ENCODE measurements at places on chromosomes 3 and 15.

GRCh38 chr15:79380755-79381497 lies 51.2 kb upstream of the MINAR1 start:
- DNase-seq = peak; percentile 74

- DNase-seq = no peak
These were observed 66.7 kb upstream of the GCSAM start for GRCh38 chr3:112199622-112200316.

GRCh38 chr3:28467414-28467813 lies 118.8 kb upstream of the AZI2 start:
- no peak for DNase-seq

DNA sequence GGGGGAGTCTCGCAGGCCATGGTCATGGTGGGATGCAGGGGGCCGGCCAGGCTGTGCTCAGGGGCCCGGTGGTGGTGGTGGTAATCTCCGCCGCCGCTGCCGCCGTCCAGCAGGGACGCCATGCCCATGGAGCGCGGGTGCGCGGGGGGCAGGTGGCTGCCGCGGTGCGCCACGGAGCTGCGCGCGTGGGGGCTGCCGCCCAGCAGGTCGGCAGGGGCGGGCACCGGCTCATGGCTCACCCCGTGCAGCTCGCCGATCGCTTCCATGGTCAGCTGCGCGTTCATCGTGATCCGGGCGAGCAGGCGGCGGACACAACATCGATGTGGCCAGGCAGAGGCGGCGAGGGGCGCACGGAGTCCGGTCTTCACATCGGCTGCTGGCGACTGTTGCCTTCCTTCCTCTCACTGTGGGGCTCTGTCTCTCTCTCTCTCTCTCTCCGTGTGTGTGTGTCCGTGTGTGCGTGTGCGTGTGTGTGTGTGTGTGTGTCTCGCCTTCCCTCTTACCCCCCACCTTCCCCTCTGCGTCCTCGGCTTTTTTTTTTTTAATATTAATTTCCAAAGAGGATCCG lies 451 bp downstream of the ONECUT1 start:
- DNase-seq = no peak

GRCh38 chr3:164113371-164114332 lies 964.6 kb downstream of the SI start:
- DNase-seq = no peak

DNA sequence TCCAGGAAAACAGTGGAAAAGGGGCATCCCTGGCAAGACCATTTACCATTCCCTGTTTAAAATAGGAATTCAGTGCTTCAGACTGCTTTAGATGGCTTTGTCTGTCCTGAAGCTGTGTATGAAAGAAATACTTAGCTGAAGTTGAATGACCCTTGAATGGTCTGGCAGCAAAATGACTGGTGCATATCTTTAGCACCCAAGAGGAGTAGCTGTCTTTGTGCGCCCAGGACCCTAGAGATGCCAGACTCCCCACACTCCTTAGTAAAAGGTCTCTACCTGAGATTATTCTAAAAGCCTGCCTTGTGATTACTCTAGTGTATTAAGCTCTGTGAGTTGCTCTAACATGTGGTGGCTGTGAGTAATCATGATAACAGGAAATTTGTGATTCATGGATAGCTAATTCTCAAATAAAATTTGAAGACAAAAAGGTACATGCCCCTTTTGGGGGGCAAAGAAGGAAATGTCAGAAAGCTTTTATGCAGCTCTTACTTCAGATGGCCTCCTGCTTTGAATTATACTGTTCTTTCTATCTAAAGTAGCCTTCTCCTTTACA lies 3.2 kb downstream of the MAPKBP1 start:
- no peak for DNase-seq

GRCh38 chr3:147652651-147653366 lies 243.6 kb downstream of the ZIC1 start:
- no peak for DNase-seq

GRCh38 chr3:48306860-48307530 lies 26.5 kb downstream of the SPINK8 start:
- no peak for DNase-seq

DNA sequence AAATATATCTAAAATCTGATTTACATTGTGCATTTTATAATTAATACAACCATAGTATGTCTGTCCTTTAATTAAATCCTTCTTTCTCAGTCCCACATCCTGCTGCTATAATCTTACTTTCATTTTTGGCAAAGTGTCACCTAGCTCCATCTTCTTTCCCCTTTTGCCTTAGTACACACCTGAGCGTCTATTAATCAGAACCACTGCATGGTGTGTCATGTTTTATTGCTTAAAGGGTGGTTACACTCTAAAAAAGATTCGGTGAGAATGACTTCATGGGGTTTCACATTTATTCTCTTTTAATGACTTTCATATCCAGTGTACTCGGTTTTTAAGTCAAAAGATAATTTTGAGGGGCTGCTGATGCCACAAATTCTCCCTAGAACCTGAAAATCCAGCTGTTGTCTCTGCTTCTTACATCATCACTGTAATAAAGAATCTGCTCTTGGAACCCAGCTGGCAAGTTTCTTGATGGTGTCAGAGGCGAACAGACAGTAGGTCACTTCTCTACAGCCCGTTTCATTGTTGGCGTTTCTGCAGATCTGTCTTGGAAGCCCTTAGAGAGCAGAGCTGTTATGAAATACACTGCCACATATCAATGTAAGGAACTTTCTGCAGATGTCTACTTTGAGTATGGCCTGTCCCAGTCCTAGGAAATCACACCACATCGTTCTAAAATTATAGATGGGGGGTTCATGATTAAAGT lies 99.7 kb downstream of the TIGIT start:
- DNase-seq = no peak

DNA sequence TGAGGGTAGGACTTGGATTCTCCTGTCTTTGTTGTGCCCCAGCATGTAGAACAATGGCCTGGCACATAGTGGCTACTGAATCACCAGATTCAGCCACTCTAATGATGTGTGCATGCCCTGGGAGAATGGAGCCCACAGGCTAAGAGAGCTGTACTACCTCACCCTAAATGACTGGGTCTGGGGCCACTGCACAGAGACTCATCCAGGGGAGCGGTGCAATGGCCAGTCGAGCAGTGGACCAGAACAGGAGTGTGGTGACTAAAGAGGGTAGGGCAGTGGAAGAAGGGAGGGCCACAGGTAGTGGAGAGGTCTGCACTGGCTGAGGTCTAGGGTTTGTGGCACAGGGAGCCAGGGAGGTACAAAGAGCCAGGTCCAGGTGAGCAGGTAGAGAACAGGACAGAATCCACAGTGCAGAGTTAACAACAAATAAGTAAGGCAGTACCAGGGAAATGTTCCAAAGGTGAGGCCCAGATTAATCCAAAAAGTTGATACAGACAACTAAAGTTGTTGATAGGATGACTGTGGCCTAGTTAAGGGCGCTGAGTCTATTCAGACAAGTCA lies 142.7 kb upstream of the ATP11B start:
- no peak for DNase-seq

- DNase-seq = no peak
These were observed 39.6 kb upstream of the TBC1D23 start for GRCh38 chr3:100221159-100221558.

DNA sequence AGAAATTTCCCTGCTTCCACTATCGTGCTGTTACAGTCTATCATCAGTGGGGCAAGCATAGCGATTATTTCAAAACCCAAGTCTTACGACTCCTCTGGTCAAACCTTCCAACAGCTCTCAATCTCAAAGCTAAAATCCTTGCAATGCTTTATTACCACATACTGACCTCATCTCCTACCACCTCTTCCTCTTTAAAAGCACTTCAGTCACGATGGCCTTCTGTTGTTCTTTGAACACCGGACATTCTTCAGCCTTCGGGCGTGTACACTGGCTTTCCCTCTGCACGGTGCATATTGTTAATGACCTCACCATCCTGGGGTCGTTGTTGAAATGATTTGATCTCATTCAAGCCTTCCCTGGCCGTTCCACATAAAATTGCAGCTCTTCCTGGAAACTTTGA lies 31.1 kb downstream of the MAGEL2 start:
- DNase-seq = no peak

- DNase-seq = no peak
These were observed 183.0 kb downstream of the SUCNR1 start for GRCh38 chr3:152056481-152056880.

All from activated naive CD4-positive, alpha-beta T cell (primary cell).